T-helper 22 cell (primary cell): ENCODE measurements at places on chromosomes 7 and 10.

DNA sequence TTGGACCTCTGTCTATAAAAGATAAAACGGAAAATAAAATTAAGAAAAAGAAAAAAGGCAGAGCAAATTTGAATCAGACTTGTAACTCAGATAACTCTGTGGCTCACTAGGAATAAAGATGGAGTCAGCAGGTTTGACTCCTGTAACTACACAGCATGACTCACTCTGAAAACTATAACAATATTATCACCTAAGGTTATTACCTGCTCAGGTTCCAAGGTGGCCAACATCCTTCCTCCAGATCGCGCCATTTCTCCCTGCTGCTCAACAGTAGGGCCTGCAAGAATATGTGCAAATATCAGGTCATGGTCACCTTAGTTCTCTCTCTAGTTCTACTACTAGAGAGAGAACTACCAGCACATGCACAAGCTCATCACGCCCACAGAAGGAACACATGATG is 30.0 kb downstream of the ALDH18A1 start:
- DNase-seq = no peak

DNA sequence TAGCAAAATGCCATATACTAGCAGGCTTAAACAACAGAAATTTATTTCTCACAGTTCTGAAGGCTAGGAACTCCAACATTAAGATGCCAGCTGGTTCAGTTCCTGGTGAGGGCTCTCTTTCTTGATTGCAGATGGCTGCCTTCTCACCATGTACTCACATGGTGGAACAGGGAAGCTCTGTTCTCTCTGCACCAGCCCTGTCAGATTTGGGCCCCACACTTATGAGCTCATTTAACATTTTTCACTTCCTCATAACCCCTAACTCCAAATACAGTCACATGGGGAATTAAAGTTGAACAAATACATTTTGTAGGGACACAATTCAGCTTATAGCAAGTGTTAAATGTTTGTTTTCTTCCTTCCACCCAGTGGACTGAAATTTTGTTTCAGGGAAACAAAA is 218.6 kb upstream of the TAC1 start:
- no peak for DNase-seq

DNA sequence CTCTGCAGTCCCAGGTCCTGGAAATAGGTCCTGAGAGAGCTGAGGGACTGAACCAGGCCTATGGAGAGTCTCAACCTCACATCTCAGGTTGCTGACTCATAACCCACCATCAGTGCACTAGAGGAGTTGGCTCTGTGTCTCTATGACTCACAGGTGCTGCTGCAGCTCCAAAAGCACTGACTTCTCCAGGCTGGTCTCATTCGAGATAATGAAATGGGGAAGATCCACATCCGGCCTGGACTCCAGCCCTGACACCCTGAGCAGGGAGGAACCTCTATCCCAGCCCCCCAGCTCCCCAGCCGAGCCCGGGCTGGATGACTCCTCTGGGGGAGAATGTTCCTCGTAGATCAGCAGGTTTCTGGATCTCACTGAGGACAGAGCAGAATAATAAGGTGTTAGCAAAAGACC is 35.5 kb upstream of the DGKI start:
- DNase-seq = no peak

- no peak for DNase-seq
Observed at GRCh38 chr10:128877141-128877540, 589.9 kb upstream of the MGMT start.

DNA sequence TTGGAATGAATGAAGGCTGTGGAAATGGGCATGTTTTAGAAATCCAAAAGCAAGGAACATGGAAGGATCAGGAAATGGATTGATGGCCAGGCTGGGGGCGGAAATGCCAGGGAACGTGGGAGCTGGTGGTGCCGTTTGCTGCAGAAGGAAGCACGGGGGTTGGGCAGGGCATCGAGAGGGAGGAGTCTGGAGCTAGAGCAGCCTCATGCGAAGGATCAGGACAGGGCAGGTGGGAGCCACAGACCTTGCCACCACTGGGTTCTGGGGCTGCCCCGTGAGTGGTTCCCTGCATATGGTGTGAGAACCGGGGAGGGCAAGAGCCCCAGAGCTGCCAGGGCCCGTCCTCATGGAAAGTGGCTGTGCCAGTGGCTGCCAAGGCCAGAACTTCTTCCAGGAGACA is 193.8 kb upstream of the ZNF32 start:
- no peak for DNase-seq

- no peak for DNase-seq
Observed at GRCh38 chr10:133466683-133467275, 13.0 kb downstream of the SCART1 start.
